NCI-H187 treated with DMSO at 0.1 percent for 48 hours (cell line): ENCODE measurements at places on chromosomes 5 and 9.

DNA sequence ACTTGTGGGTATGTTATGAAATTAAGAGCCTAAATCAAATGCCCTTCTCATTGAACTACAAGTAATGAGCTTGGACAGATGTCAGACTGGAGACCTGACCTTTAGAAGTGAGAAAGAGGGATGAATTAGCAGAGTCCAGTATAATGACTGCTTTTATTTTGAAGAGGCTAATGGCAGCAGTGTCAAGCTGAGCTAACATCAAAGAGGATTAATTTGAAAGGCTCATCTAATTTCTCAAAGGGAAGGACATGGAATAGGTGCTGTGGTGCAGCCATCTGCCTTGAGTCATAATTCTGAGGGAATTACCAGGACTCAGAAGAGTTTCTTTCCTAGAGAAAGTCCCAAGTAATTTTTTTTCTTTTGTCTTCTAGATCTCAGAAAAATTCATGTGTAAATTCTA is 57.6 kb downstream of the FAM81B start:
- DNase-seq = no peak

DNA sequence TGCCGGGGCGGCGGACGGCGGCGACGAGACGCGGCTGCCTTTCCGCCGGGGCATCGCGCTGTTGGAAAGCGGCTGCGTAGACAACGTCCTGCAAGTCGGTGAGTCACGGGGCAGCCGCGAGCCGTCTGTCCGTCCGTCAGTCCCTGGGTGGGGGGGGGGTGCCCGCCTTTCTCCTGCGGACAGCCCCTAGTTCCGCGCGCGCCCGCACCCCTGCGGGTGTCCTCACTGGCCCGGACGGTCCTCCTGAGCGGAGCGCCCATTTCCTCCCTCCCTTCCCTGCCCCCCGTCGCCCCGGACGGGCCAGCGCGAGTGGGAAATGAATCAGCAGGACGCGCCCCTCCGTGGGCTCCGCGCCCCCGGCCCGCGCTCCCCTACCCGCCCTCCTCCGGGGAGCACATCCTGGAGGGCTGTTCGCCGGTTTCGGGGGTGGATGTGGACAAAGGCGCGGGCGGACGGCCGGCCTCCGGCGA is 828 bp downstream of the ZSWIM6 start:
- no peak for DNase-seq

- DNase-seq = no peak
These were observed 197.7 kb downstream of the MCTP1 start for GRCh38 chr5:95086927-95087815.

- DNase-seq = no peak
These were observed 249.0 kb downstream of the ARHGAP26 start for GRCh38 chr5:143019157-143019556.

DNA sequence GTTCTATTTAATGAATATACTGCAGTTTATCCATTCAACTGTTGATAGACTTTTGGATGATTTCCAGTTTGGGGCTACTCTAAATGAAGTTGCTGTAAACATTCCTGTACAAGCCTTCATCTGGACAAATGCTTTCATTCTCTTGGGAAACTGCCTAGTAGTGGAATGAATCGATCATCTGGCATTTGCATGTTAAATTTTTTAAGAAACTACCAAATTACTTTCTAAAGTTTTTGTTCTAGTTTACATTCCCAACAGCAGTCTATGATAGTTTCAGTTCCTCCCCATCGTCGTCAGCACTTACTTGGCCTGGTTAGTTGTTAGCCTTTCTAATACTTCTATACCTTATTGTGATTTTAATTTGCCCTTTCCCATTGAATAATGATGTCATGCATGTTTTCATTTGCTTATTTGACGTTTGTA is 306.3 kb downstream of the FER start:
- DNase-seq = no peak

- no peak for DNase-seq
These were observed 90.5 kb upstream of the NIPAL4 start for GRCh38 chr5:157369507-157369906.

- DNase-seq = no peak
These were observed 65.5 kb upstream of the ABCA1 start for GRCh38 chr9:104993291-104993963.

DNA sequence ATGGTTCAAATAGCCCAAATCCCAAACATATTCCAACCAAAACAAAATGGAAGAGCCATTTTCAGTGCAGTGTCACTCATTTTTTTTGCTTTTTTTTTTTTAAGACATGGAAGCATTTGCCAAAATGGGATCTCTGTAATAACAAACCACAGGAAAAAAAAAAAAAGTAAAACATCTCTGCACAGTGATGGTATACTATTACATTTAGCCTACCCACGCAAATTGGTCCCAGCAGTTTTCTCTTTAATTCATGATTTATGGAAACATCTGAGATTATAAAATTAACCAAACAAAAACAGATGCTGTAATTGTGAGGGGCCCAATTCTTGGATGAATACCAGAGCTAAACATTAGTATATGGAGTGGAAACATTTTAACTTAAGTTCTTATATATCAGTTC is 566.6 kb downstream of the ZNF608 start:
- DNase-seq = no peak

DNA sequence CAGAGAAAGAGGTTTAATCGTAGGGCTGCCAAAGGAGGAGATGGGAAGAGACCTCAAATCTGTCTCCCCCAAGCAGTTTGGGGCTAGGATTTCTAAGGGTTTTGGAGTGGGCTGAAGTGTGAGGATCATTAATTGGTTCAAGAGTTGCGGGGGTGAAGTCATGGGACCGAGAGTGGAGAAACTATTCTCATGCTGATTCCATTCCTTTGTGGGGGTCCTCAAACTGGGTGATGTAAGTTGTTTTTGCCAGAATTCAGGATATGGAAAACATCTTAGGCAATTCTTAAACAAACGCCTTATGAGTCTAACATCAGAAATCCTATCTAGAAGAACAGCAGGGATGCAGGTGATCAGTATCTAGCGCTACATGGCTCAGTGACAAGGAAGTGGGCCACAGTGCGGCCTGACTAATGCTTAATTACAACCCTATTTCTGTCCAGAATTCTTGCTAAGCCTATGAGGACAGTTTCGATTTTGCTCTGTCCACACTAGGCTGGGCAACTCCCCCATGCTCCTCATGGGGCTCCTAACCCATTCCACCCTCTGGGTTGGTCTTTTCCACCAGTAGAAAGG is 27.7 kb upstream of the TRIO start:
- DNase-seq = no peak

DNA sequence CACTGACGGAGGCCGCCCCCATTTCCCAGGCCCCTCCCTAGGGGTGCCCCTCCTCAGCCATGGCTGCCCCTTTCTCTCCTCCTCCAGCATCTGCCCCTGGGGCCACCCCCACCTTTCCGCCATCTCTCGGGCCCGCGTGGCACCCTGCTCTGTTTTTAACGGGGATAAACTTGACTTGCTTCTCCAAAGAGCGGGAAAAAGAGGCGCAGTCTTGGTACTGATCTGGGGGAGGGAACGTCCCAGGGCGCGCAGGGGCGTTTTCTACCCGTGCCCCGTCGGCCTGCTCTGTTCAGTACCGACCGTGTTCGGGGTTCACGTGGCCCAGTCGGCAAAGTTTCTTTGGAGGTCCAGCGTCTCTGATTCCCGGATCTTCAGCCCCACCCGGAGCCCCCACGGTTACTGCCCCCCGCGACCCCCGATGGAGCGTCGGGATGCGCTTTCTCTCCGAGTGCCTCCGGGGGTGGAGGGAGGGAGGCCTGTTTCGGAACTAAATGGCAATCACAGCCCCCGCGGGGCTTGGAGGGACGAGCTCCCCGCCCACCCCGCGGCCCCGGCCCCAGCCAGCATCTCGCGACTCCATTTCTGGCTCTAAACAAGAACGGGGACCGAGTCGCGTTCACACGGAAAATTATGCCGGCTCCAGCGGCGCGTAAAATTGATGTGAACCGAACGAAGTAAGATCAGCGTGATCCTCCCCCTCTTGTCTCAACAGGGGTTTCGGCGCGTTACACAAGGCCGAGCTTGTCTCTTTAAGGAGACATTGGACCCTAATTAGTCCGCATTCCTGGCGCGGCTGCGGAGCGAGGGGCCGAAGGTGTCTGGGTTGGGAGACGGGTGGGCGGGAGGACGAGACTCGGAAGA is 1.1 kb upstream of the TLE4 start:
- no peak for DNase-seq

- DNase-seq = no peak
These were observed 11.6 kb downstream of the UBLCP1 start for GRCh38 chr5:159274676-159275075.

DNA sequence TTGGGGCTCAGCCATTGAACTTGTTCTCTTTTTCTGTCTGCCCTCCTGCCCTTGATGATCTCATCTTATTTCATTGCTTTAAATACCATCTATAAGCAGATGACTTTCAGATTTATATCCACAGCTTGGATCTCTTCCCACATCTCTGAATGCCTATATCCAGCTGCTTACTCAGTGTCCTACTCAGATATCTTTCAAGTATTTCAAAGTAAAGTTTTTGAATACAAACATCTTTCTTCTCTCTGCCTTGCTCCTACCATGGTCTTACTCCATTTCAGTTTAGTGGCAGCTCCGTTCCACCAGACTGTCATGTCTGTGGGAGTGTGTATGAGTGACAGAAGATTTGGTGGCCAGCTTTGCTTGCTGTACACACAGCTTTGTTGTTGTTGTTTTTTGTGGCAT is 59.7 kb downstream of the ERBIN start:
- DNase-seq = no peak

GRCh38 chr5:24621792-24622191 is 23.0 kb downstream of the CDH10 start:
- no peak for DNase-seq

GRCh38 chr5:55715519-55716078 is 3.5 kb upstream of the SLC38A9 start:
- no peak for DNase-seq

- DNase-seq = no peak
These were observed 2.1 kb downstream of the NR3C1 start for GRCh38 chr5:143401227-143402016.
